CD4-positive, alpha-beta T cell (primary cell): ENCODE measurements at places on chromosomes 1 and 21.

GRCh38 chr1:51661081-51661518, 44.2 kb downstream of the OSBPL9 start:
- DNase-seq: no peak

DNA sequence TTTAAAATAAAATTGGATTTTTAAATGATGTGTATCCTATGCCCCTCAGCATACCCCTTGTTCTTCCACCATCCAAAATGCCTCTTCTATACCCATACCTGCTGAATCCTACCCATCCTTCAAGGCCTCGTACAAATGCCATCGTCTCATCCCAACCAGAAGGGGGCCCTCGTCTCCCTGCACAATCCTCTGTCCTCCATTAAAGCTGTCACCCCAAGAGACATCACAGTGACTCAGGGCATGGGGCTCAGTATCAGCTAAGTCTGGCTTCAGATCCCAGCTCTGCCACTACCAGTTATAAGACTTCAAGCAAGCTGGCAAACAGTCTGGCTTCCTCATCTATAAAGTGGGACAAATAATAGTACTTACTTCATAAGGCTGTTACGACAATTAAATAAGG, 23.8 kb downstream of the IGFN1 start:
- DNase-seq: no peak

- no peak for DNase-seq
These were observed 1.7 kb upstream of the SIM2 start for GRCh38 chr21:36697060-36697850.

DNA sequence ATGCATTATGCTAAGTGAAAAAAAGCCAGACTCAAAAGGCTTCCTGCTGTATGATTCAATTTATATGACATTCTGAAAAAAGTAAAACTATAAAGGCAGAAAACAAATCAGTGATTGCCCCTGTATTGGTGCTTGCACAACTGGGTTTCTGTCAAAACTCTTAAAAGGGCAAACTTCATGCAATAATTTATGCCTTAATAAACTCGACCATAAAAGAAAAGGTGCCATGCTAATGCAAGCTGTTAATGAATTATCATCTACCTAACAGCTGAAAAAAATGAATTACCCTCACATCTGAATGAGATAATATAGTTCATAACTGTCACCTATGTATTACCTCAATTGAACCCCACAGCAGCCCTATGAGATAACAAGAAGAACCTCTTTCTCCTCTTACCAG, 120.8 kb upstream of the ATP1A1 start:
- no peak for DNase-seq

DNA sequence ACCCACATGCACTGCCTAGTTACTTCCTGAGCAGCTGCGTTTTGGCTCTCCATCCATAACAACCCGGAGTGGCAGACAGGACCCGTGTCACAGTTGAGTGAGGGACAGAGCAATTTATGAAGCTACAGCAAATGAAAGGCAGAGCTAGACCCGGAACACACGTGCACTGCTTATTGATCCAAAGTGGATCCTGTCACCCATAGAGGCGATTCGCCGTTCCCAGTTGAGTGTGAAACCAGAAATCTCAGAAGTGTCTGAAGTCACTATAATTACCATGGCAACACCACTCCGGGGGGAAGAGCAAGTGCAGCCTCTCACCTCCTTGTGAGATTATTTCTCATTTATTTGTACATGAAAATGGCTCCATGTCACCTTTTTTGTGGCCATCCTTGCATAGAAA, 365.2 kb downstream of the DSCAM start:
- no peak for DNase-seq

- no peak for DNase-seq
These were observed 72.6 kb downstream of the SGIP1 start for GRCh38 chr1:66606362-66607065.

- no peak for DNase-seq
These were observed 86.4 kb downstream of the MIS18A start for GRCh38 chr21:32192291-32193097.
